ENCODE measurements at places on chromosomes 5 and 9.
A peak's percentile ranks its signal among the peaks of the same experiment; 100 is the strongest.

DNA sequence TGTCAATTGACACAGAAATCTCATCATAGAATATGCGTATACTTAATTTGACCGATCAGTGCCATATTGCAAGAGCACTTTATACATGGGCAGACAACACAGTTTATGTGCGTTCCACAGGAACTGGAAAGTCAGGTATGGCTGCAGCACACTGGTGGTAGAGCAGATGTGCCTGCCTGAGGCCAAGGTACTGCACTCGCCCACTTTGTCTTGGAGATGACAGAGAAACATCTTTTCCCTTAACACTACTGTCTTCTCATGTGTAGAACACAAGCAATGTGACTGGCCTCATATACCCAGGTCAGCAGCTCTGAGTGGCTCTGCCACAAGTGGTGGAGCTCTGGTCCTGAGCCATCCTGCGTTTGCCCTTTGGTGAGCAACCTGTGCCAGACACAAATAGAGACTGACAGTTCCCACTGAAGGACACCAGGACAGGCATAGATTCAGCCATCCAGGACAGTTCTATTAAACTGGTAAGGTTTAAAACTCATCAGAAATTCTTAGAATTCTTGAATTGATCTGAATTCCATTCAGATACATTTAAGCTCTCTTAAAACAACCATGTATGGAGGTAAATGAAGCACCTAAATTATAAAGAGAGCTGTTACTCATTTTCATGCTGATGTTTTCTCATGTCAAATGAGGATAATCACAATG is 21.0 kb upstream of the PPP2CA start:
- DNase-seq = no peak

DNA sequence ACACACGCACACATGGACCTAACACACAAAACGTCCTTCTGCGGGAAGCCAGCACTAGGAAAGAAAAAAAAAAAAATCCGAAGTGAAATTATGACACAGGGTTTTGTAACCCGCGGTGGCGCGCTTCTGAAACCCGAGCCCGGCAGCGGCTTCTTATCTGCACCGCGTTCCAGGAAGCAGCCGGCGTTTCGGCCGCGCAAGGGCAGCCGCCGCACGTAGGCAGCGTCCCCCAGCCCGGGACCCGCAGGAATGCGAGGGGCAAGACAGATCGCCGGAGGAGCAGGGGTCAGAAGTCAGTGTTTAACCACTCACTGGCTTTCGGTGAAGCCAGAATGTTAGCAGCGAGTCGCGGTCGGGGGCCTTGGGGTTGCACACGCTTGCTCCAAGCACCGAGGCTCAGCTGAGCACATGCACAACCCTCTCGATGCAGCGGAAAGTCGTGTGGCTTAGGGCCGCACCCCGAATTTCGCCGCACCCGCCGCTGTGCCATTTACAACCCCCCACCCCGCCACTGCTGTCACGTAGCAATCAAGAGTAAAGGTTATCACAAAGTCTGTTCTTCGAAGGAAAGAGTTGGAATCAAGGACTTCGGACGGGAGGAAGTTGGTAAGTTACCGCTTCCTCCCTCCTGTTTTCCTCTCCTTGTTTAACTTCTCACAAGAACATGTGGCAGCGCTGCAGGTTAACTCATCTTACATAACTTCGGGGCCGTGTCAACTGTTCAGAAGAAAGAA is 167.9 kb downstream of the AUH start:
- DNase-seq = peak; percentile 43

DNA sequence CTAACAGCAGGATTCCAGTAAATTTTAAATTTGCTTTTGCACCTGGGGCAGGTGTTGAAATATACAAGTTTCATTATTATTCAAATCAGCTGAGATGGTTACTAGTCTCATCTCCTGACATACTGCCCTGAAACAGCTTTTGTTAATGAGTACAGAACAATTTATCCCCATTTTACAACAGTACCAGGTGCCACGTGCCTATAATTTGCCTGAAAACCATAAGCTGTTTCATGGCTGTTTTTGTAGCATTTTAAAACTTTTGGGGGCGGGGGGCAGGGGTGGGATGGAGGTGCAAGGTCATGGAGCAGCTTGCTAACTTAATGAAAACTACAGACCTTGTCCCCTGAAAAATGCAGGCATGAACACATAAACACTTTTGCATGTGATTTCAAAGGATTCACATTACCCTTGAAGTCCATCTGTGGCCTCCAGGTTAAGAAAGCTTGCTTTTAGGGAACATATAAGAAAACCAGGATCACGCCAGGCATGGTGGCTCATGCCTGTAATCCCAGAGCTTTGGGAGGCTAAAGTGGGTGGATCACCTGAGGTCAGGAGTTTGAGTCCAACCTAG is 42.1 kb downstream of the TIMD4 start:
- DNase-seq = no peak

DNA sequence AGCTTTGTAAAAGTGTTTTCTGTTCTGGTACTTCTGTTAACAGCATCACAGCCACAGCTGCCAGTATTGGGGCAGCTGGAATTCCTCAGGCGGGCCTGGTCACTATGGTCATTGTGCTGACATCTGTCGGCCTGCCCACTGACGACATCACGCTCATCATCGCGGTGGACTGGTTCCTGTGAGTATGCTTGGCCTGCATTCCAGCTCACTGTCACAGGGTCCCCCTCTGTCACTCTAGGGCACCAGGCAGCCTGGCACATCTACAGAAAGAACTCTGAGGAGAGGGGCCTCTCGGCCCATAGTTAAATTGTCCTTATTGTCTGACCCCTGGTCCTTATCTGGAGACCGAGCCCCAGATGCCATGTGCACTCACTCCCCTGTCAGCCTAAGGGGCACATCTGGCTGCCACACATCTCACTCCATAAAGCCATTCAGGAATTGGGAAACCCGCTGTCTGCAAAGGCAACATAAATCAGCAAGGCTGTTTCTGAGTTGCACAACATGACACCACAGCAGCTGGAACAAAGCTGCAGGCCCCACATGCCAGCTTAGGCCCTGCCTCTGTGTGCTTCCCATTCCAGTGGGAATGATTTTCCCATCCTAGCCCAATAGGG is 77.5 kb downstream of the SLC1A3 start:
- DNase-seq = no peak

DNA sequence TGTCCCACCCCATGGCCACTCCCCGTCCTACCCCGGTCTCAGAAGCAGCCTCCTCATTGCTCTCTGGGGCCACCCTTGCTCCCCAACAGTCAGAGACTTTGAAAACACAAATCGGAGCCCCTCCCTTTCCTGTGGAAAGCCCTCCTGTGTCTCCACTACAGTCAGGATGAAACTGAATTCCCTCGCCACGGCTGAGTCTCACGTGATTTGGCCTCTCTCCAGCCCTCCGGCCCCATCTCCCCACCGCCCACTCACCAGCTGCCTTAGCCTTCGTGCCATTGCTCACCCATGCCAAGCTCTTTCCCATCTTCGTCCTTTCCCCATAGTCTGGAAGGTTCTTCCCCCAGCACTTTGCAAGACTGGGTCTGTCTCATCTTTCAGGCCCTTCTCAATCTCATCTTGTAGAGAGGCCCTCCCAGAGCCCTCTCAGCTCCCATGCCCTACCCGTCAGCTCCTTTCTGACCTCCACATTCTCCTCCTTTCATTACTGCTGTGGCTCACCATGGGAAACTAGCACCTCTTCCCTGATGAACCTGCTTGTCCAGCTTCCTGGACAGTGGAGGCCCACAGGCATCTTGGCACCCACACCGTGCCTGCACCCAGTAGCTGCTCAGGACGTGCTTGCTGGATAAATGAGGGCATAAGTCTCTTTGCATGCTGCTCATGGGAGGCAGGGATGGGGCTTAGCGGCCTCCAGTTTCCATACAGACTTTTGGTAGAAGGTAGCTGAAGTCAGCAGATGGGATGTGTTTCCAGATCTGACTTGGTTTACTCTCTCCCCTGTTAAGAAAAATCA is 126.4 kb upstream of the COL5A1 start:
- DNase-seq = no peak

GRCh38 chr5:62937661-62938558 is 359.3 kb downstream of the LRRC70 start:
- no peak for DNase-seq

DNA sequence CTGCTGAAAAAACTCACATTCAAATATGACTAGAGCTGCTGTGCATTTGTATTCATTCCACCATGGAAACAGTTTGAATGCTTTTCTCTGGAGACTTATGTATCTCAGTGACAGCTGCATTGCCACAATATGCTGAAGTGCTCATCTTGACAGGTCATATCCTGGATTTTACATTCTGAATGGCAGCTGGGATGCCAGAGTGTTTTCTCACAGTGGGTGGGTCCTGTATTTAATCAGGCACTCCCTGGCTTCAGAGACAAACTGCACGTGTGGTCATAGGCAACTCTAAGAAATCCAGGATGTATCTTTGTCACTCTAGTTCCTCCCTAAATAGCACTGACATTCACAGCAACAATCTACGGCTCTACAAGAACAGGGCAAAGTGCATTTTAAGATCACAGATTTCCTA is 75.6 kb downstream of the ST8SIA4 start:
- DNase-seq = peak; percentile 26
